ENCODE measurements at places on chromosomes 7 and 10.

DNA sequence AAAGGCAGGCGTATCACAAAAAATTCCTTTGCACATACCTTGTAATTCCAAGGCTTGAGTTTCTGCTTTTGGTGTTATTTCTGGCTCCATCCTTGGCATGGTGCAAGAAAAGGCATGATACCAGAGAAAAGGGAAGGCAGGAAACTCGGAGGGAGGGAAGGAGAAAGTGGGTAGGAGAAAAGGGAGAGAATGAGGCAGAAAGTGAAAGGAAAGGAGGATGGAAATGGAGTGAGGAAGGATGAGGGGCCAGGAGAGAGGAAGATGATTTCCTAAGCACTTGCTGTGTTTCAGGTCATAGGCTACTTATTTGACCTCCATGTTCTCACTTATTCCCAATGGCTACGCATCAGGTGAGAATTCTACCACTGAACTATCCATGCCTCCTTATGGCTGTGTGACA lies 110.8 kb upstream of the JCAD start:
- DNase-seq: no peak

GRCh38 chr7:84624527-84624926 lies 429.9 kb upstream of the SEMA3A start:
- no peak for DNase-seq

GRCh38 chr10:68224810-68225209 lies 7.1 kb downstream of the ATOH7 start:
- no peak for DNase-seq

- no peak for DNase-seq
Observed at GRCh38 chr7:117216436-117217069, 106.3 kb downstream of the WNT2 start.

DNA sequence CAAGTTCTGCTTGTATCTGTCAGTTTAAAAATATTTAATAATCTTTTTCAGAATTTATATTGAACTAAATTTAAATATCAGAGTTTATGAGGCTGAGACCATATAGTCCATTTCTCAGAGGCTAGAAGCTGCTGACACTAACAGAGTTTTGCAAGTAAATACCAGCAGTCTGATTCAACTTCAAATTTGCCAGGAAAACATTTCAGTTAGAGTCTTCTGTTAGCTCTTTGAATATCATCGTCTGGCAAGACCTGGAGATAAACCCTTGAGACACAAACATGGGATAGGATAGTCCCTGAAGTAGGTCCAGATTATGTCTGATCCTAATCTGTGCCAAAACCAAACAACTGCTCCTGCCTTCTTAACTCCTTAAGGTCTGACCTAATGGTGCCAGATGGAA lies 472.8 kb upstream of the STEAP1 start:
- DNase-seq: no peak

GRCh38 chr7:102413091-102413490 lies 16.9 kb downstream of the PRKRIP1 start:
- DNase-seq: no peak

DNA sequence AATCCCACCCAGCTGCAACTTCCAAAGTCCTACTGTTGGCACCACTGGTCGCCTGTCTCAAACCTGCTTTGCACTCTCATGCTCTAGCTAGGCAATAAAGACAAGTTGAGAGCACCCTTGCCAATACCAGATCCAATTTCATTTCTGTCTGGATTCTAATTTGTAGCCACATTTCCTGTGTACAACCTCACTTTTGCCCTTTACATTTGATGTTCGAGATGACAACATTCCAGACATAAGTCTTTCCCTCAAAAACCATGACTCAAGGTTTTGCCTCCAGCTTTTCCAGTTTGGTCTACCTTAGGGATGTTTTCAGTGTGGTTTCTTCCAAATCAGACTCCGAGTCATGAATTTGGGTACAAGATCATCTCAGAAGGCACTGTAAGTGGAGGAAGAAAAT lies 309.0 kb downstream of the GPAM start:
- DNase-seq: no peak

DNA sequence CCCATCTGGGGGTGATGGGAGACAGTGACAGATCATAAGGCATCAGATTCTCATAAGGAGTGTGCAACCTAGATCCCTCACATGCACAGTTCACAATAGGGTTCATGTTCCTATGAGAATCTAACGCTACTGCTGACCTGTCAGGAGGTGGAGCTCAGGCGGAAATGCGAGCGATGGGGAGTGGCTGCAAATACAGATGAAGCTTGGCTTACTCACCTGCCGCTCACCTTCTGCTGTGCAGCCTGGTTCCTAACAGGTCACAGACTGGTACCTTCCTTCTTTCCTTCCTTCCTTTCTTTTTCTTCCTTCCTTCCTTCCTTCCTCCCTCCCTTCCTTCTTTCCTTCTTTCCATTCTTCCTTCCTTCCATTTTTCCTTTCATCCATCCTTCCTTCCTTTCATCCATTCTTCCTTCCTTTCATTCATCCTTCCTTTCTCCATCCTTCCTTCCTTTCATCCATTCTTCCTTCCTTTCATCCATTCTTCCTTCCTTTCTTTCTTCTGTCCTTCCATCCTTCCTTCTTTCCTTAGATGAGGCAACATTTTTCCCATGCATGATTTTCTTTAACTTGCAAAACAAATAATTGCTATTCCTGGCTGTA lies 370.0 kb upstream of the AUTS2 start:
- DNase-seq: no peak

GRCh38 chr10:12042409-12042796 lies 206 bp downstream of the UPF2 start:
- DNase-seq: no peak

DNA sequence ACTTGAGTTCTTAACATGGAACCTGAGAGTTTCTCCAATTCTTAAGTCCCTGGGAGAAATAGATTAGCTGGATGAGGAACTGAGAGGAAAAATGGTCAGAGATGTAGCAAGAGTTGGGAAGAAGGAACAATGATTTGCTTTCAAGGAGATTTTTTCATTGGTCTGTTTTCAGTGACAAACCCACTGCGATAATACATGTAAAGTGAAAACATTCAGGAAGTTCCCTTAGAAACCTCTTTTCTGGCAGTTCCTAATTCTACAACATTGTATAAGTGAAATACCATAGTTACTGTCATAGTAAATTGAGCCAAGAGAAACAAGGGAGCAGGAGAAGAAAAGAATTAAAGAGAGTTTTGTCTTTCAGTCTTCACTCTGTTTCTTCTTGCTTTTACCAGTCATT lies 12.1 kb upstream of the MAGI2 start:
- DNase-seq: no peak

DNA sequence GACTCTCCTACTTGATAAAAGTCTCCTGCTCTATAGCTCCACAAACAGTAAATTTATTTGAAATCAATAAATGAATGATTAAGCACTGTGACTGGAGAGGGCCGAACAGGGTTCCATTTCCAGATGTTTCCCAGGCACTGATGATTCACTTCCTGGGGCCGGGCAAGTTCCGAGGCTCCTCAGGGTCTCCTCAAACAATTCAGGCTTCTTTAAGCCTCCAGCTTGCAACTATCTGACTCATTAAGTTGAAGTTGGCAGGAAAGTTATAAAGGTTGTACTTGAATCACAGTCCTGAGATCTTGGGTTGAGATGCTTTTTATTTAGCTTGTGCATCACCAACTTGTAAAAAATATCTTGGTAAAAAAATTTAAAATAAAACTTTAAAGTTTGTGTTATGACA lies 612.9 kb downstream of the DNAJB6 start:
- DNase-seq: no peak

GRCh38 chr7:98229991-98230745 lies 18.9 kb downstream of the BHLHA15 start:
- DNase-seq: no peak

GRCh38 chr7:46859963-46860475 lies 721.9 kb downstream of the TNS3 start:
- no peak for DNase-seq

- no peak for DNase-seq
Observed at GRCh38 chr7:71563276-71563675, 431.3 kb downstream of the GALNT17 start.

- no peak for DNase-seq
Observed at GRCh38 chr7:30276203-30276900, 8.0 kb upstream of the ZNRF2 start.

GRCh38 chr10:75717126-75717916 lies 285.9 kb downstream of the LRMDA start:
- no peak for DNase-seq

DNA sequence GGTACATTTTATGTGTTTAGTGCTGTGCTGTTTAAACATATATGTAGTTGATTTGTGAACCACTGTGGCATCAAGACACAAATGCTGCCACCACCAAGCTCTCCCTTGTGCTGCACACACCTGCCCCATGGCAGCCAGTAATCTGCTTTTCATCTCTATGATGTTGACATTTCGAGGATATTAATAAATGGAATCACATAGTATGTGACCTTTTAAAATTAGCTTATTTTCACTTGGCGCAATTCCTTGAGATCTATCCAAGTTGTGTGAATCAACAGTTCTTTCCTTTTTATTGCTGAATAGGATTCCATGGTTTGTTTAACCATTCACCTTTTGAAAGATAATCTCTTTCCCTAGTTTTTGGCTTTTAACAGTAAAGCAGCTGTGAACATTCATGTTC lies 73.1 kb downstream of the BMPR1A start:
- DNase-seq: no peak

DNA sequence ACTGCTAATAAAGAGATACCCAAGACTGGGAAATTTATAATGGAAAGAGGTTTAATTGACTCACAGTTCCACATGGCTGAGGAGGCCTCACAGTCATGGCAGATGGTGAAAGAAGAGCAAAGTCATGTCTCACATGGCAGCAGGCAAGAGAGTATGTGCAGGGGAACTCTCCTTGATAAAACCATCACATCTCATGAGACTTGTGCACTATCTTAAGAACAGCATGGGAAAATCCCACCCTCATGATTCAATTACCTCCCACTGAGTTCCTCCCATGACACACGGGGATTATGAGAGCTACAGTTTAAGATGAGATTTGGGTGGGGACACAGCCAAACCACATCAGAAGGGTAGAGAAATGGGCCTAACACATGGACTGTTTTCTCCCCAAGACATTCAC lies 156.3 kb downstream of the CCDC71L start:
- no peak for DNase-seq

DNA sequence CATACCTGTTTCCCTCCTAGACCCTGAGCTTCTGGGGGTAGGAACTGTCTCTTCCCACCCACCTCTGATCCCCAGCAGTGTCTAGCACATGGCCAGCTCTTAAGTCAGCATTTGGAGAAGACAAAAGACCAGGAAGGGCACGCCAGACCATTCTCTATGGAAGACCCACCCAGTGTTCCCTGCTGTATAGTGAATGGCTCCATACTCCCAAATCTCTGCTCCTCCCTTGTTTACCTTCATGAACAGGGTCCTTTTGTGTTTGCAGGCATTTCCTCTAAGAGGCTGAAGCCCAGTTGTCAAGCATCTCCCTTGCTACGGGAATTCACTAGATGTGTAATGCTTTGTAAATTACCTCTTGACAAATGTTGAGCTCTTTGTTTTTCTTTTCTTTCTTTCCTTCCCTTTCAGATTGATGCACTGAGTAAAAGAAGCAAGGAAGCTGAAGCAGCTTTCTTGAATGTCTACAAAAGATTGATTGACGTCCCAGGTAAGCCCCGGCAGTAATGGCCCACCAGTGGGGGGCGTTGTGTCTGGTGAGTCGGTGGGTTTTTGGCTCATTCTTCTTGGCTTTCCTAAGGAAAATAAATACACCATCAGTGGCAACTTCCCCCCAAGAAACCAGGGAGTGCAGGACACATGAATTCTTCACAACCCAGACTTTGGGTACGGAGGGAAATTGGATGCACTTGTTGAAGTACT lies 216.6 kb upstream of the SH2B2 start:
- no peak for DNase-seq

DNA sequence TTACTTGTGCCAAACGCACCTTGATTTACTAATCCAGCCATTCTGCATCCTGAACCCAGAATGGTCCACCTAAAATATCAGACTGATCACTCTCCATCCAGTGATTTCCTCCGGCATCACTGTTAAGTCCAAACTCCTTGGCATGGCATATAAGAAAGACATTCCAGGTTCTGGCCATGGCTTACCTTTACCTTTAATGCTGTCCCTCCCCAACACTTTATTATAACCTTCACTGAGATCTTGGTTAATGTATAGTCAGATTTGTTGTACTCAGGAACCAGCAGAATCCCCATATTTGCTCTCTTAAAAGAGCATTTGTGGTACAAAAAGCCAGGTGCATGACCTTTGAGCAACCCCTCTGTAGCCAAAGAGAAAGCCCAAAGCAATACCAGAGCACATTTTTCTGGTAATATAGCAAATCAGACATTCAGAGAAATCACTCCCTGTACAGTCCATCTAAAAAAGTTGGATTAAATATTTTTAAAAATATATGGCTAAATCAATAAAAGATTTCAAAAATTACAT lies 10.2 kb downstream of the UMAD1 start:
- DNase-seq: no peak

- no peak for DNase-seq
Observed at GRCh38 chr10:11229893-11230292, 212.2 kb downstream of the CELF2 start.

- DNase-seq: no peak
Observed at GRCh38 chr10:1174022-1174421, 117.8 kb downstream of the WDR37 start.

- no peak for DNase-seq
Observed at GRCh38 chr10:73478636-73479035, 17.2 kb downstream of the PPP3CB start.

DNA sequence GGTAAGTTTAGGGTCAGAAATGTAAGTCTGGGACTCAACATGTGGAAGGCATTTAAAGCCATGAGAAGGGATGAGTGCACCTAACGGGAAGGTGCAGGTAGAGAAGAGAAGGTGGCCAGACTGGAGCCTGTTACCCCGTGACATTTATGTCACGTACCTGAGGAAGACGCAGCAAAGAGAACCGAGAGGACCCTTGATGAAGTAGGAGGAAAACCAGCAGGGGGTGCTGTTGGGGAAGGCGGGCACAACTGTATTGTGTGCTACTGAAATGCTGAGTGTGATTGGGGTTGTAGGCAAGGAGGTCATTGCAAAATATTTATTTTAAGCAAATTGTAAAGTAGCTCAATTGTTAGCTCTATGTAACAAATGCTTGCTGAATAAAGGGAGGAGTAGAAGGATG lies 338.2 kb upstream of the PRKCQ start:
- no peak for DNase-seq

DNA sequence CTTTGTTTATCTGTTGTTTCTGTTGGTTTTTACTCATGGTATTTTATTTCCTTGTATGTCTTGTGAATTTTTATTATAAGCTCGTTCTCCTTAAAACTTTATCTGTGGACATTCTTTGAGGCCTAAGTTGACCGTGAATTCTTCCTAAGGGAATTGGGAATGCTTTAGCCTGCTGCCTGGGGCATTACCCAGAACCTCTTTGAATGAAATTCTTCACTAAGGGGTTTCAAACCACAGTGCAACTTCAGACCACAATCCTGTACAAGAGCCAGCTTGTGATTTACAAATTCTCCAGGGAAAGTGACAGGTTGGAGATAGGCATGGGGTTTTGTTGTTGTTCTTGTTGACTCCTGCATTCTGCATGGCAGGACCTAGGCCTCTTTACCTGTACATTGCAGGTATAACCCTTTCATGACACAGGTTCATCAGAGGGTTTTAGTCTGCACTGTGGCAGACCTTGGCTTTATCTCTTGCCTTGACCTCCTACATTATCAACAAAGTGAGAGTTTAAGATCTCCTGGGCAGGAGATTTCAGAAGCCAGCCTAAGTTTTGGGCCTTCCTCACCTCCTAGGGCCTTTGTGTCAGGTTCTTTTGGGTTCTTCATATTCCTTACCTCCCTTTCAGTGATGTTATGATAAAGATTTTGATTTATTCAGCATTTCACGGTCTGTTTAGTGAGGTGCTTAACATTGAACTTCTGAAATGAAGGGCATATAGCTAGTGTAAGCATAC lies 70.2 kb downstream of the ABCC2 start:
- DNase-seq: no peak

Measured in thoracic aorta (tissue), 2 donors.